Esophagus muscularis mucosa (tissue), 4 donors: ENCODE measurements at places on chromosomes 16 and 17. TPM values are rescaled to one million over a fixed set of nuclear protein-coding genes. Genes with fewer than 3 reads are reported as not detected.

Gene KRTAP2-1
- not detected for total RNA-seq

Gene TPSB2
- 301 TPM for total RNA-seq

Gene LLGL1
- 17.6 TPM for total RNA-seq

Gene HBA1
- 72.4 TPM for total RNA-seq

Gene SLC52A1
- total RNA-seq, result not detected

Gene KRT32
- not detected for total RNA-seq

Gene EXOC7
- total RNA-seq, result 65.2 TPM

Gene IGF2BP1
- not detected for total RNA-seq

Gene SOX15
- 14.6 TPM for total RNA-seq

Gene CPHXL2
- not detected for total RNA-seq

Gene ARHGAP27
- total RNA-seq, result 12.9 TPM

Gene GAST
- total RNA-seq, result not detected

Gene UNC13D
- 5.9 TPM for total RNA-seq

Gene TNK1
- total RNA-seq, result 7.5 TPM

Gene PIGS
- 47.6 TPM for total RNA-seq

Gene DHX40
- total RNA-seq, result 48.0 TPM

Gene CARD14
- total RNA-seq, result not detected

Gene SPN
- total RNA-seq, result 4.2 TPM

Gene ACSM5
- total RNA-seq, result 4.2 TPM

Gene LGALS9B
- not detected for total RNA-seq

Gene GAS2L2
- 0.45 TPM for total RNA-seq

Gene SERPINF2
- 3.7 TPM for total RNA-seq

Gene MFAP4
- total RNA-seq, result 191 TPM

Gene SLX1B
- total RNA-seq, result 30.2 TPM

Gene CCL13
- total RNA-seq, result 3.6 TPM

Gene HS3ST3B1
- 5.5 TPM for total RNA-seq

Gene CDH15
- 0.13 TPM for total RNA-seq

Gene ABCC11
- total RNA-seq, result not detected

Gene VTN
- total RNA-seq, result under 0.01 TPM

Gene DDX52
- 17.9 TPM for total RNA-seq

Gene CALCOCO2
- total RNA-seq, result 185 TPM

Gene CMTR2
- 19.0 TPM for total RNA-seq

Gene PRR35
- total RNA-seq, result not detected

Gene TMED6
- not detected for total RNA-seq
